ENCODE measurements at places on chromosomes 4 and X.

DNA sequence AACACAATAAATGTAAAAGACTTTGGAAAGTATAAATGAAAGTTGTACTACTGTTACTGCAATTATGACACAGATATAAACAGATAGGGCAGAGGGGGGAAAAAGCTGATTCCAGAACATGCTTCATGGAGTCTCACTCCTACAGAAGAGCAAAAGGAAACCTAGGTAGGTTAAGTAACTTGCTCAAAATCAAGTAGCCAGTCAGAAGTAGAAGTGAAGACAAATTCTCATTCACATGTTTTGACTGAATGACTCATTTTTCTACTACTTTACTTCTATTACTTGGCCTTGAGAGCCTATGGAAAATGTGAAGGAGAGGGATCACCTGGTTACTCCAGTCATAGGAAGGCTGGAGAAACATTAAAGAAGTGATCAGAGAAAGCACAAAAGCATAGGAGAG is 23.6 kb upstream of the RASGEF1B start:
- no peak for DNase-seq

GRCh38 chrX:39950018-39950688 is 147.6 kb downstream of the BCOR start:
- DNase-seq: no peak

DNA sequence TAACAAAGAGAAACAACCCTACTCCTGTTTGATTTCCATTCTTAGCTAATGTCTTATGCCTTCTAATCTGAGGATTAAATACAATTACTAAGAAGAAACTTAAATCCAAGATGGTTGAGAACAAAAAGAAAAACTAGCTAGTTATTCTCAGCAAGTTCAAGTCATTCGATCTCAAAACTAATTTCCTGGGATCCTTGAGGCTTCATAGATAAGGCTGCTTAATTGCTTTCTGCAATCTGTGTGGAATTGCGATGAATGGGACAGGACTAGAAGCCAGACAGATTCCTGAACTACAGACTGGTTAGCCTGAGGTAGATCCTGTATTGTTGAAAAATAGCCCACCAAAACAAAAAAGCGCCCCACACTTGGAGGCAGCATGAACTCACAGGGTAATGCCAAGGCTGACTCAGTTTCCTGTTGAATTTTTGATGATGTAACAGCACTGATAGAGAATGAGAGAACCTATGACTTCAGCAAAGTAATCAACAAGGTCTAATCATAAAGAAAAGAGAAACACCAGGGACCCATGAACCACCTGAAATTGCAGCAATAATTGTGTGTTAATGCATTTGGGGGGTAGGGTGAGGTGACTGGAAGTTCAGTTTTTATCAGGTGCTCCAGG is 33.9 kb downstream of the KLHL15 start:
- no peak for DNase-seq

DNA sequence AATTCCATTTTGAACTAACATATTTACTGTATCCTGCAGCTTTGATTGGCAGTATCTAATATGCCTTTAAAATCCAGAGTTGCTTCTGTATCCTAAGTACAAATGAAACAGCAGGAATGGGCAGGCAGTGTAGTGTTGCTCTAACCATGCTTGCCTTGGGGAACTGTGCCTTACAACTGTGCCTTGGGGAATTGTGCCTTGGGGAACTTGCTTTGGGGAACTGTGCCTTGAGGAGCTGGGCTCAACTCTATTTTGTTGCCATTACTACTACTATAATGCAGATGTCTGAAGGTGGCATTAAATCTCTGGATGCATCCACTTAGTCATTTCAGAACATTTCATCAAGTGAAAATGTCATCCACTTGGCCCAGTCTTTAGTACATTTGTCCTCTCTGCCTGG is 6.9 kb downstream of the CXCL3 start:
- DNase-seq: no peak

GRCh38 chrX:113828470-113828869 is 755.4 kb upstream of the HTR2C start:
- no peak for DNase-seq

- no peak for DNase-seq
Measured at GRCh38 chr4:173413036-173413435, 14.1 kb upstream of the SCRG1 start.

DNA sequence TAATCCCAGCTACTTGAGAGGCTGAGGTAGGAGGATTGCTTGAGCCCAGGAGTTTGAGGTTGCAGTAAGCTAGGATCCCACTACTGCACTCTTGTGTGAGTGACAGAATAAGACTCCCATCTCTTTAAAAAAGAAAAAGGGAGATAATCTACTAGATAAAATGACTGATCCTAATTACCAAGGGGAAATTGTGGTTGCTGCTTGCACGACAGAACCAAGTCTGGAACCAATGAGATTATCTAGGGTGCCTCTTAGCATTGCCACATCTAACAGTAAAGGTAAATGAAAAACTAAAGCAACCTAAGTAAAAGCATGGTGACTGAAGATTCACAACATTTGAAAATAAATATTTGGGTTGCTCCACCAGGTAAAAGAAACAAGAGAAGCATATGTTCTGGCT is 185.1 kb downstream of the PDHA2 start:
- no peak for DNase-seq

DNA sequence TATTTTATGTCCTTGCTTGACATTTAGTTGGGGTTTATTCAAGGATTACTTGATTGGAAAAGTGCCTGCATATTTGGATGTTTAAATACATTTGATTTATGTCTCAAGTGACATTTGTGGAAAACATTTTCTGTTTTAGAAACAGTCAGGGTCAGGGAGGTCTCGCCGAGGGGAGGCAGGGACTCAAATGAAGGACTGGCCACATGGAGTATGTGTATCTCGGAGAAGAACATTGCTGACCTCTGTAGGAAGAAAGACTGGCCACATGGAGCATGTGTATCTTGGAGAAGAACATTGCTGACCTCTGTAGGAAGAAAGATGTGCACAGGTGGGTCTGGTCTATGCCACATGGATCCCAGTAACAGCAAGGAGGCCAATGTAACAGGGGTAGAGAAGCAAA is 233.6 kb downstream of the TRIML1 start:
- DNase-seq: no peak

DNA sequence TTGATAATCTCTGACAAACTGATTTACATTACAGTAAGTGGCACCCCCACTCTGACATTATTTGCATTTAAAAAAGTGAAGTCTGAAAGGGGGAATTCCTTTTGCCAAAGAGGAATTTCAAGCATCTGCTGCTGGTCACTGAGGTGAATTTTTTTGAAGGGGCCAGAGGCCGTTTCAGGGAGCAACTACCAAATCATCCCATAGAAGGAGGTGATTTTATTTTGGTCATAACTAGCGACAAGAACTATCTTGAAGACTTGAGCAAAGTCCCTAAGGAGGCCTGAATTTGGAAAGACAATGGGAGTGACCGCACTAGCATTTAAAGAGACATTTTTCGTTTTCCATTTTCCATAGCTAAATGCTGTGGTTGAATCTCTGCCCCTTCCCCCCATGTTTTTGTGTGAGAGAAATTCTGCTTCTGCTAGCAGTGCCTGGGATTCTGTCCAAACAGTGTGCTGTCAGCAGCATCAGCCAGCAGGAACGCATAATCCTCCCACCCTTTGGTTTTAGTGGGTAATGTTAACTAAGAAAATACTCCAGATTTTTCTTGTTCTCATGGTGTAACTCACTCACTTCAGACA is 110.1 kb upstream of the MED14 start:
- no peak for DNase-seq

DNA sequence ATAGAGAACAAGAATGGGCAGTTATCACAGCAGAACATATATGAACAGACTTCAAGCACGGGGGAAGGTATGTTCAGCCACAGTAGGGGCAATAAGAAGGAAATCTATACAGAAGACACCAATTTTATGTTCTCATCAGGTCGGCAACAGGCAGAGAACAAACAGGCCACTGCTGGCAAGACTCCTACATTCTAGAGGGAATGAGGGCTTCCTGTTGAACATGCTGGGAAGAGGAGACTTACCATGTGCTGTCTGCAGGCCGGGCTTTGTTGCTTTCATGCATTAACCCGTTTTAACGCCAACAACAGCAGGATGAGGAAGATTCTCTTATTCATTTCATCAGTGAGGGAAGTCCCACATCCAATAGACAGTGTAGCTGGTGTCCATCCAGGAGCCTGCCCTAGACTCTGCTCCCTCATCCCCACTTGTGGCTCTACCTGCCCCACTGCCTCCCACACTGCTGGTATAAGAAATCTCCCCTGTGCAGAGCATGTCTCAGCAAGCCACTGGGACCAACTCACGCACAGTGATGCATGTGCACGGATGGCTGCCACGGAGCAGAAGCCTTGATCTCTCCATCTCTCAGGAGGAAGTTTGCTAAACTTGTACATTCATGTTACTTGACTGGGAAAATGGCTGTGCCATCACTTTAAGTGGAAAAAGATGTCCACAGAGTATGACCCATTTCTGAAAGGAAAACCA is 84.5 kb downstream of the ACOX3 start:
- no peak for DNase-seq

DNA sequence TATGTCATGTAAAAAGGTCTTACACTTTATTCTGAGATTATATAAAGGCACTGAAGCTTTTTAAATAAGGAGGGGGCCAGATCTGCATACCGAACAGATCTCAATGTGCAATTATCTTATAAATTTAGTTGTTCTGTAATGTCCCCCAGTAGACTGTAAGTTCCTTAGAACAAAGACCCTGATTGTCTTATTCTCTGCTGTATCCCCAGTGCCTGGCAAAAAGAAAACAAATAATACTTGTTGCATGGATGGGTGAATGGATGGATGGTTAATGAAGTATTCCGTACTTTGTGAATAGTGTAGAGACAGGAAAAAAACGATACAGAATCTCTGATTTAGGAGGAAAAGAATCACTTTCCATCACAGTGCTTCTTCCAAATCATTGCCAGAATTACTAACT is 141.5 kb downstream of the CHM start:
- no peak for DNase-seq

GRCh38 chr4:182143822-182144625 is 99.2 kb upstream of the TENM3 start:
- DNase-seq: no peak

DNA sequence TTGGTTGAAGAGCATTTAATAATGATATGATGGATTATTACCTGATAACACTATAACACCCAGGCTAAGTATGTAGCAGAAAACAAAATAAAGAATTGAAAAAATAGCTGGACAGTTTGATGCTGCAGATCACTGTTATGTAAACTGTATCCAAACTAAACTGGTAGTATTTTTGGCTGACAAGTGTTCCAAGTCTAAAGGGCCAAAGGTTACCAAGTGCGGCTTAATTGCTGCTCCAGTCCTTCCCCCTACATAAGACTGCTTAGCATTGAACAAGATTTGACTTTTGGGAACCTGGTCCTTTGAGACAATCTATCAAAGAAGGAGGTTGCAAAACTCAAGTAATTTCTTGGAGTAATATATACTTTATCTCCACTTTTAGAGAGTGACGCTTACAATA is 249.6 kb downstream of the CAMK2D start:
- DNase-seq: no peak

DNA sequence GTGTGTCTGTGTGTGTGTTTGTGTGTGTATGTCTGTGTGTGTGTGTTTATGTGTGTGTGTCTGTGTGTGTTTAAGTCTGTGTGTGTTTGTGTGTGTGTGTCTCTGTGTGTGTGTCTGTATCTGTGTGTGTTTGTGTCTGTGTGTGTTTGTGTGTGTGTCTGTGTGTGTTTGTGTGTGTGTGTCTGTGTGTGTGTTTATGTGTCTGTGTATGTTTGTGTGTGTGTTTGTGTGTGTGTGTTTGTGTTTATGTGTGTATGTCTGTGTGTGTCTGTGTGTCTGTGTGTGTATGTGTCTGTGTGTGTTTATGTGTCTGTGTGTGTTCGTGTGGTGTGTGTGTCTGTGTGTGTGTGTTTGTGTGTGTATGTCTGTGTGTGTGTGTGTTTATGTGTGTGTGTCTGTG is 11.4 kb downstream of the IL9R start:
- no peak for DNase-seq

DNA sequence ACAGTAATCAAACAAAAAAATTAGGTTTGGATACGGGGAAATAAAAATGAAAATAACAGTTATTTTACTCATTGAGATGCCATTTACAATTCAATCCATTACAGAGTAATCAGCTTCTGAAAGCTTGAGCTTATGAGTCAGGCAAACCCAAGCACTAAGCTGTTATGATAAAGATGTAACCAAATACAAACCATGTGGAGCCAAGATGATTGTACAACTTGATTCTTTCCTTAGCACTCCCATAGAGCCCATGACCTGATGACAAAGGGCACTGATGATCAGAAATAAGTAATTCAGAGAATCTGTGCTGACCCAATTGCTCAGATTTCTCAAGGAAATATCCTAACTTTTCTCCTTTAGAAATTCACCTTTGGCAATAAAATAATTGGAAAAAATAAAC is 40.5 kb upstream of the PRKG2 start:
- DNase-seq: no peak

DNA sequence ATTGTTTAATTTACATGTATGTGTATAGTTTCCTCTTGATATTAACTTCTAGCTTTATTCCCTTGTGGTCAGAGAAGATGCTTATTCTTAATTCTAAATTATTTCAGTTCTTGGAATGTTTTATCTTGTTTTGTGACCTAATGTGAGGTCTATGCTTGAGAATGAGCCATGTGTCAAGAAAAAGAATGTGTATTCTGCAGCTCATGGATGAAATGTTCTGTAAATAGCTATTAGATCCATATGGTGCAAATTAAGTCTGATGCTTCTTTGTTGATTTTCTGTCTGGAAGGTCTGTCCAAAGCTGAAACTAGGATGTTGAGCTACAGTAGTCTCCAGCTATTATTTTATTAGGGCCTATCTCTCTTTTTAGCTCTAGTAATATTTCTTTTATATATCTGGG is 187.3 kb upstream of the RASGEF1B start:
- DNase-seq: no peak

- DNase-seq: no peak
Measured at GRCh38 chr4:182493377-182493776, 250.2 kb downstream of the TENM3 start.

DNA sequence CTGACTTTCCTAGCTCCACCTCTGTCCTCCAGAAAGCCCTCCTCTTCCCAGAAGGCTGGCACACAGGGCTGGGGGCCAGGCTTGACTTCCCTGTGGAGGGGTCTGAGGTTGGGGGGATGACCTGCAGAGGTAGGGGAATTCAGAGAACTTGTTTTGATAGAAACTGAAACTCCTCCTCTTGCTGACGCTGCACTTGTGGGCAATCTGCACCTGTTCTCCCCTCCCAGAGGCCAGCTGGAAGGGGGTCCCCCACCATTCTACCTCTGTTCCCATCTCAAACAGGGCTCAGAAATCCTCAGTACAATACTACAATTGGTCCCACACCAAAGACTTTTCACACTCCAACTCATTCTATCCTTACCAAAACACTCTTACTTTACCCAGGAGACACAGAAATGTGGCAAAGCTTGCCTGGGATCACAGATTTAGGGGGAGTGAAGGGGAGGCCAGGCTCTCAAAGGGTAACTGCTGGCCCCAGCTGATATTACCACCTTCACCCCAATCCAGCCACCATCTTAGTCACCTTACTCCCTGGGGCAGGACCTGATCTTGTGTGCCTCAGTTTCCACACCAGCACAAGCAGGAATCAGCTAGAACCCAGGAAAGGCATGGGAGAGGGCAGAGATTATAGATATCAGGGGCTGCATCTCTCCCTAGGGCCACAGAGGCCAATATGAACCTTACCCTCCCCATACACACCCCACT is 18.5 kb downstream of the OTUD5 start:
- DNase-seq: no peak
